Regular cardiac myocyte (primary cell): ENCODE measurements at places on chromosomes 1 and 21. TPM values are rescaled to one million over a fixed set of nuclear protein-coding genes. Genes with fewer than 3 reads are reported as not detected.

The UBE2U gene
- total RNA-seq = not detected in 2 replicates

The RORC gene
- not detected in 2 replicates for total RNA-seq

The ACTA1 gene
- total RNA-seq = not detected in 2 replicates

The MNDA gene
- total RNA-seq = not detected in 2 replicates

The SELENBP1 gene
- total RNA-seq = 18.8 and 19.7 TPM in 2 replicates

The CNR2 gene
- not detected in 2 replicates for total RNA-seq

The CELA2A gene
- total RNA-seq = 0.28 TPM in 1 of 2 replicates, not detected in the other

The CD5L gene
- total RNA-seq = not detected in 2 replicates

The JAM2 gene
- under 0.01 and 2.0 TPM in 2 replicates for total RNA-seq

The HNRNPCL2 gene
- not detected in 2 replicates for total RNA-seq

The ZBTB21 gene
- total RNA-seq = 7.7 and 9.0 TPM in 2 replicates

The USP48 gene
- 36.9 and 43.3 TPM in 2 replicates for total RNA-seq

The TNNT2 gene
- total RNA-seq = not detected in 2 replicates

The NSL1 gene
- 39.7 and 54.1 TPM in 2 replicates for total RNA-seq

The TIMM17A gene
- 62.6 and 113 TPM in 2 replicates for total RNA-seq

The ELAPOR1 gene
- total RNA-seq = under 0.01 and 0.28 TPM in 2 replicates
